Stimulated activated CD4-positive, alpha-beta T cell treated with anti-CD3 and anti-CD28 coated beads, Interleukin-1b, Interleukin-23, amount 100 ng/mL, for 1 hour (primary cell): ENCODE measurements at places on chromosomes 4 and X.
A peak's percentile ranks its signal among the peaks of the same experiment; 100 is the strongest.

DNA sequence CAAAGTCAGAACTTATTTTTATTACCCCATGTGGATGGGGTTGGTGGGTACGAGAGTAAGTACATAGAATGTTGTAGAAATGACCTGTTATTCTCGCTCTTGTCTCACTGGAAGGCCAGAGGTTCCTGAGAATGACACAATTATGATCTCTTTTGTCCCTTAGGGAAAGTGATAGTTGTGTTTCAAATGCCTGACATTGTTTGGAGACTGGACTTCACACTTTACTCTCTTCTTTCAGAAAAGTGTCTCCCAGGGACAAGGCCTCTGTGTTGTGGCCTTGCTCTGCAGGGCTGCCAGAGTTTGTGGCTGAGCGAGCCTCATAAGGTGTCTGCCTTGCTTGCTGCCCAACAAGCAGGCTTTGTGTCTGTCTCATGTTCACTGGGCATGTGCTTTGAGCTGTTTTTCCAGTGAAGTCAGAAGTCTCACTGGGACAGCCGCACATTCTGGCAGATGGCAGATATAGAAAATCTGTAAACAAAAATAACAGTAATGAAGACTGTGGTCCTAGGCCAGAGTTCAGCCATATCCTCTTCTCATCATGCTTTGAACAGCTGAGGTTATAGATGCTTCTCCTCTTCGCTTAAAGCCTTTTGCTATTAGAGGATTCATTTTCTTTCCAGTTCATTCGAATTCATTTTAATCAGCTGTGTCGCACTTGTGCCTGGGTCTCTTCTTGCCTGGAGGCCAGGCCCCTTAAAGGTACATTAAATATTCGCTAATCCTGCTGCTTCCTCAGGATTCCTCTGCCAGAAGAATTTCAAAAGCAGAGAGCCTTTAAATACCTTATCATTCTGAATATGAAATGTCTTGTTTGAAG, 14.4 kb downstream of the PPEF1 start:
- DNase-seq = no peak

- no peak for DNase-seq
Observed at GRCh38 chrX:129843209-129843458, 552 bp downstream of the ZDHHC9 start.

DNA sequence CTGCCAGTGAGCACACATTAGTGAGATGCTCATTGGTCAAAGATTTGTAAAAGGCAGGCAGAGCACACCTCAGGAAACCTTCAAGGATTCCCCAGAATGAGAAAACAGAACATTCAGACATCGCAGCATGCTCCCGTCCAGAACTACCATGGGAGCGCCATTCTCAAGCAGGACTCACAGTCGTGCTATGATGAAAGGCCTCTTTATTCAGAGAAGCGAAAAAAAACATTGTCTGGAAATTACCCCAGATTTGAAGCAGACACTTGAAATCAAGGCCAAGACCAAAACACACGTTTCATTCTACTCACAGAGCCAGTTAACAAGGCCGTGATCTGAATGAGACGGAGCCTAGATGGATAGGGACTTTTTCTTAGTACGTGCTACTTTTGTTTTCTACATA, 961.8 kb upstream of the TENM3 start:
- no peak for DNase-seq

- DNase-seq = no peak
Observed at GRCh38 chr4:82745173-82745842, 53.3 kb downstream of the SCD5 start.

DNA sequence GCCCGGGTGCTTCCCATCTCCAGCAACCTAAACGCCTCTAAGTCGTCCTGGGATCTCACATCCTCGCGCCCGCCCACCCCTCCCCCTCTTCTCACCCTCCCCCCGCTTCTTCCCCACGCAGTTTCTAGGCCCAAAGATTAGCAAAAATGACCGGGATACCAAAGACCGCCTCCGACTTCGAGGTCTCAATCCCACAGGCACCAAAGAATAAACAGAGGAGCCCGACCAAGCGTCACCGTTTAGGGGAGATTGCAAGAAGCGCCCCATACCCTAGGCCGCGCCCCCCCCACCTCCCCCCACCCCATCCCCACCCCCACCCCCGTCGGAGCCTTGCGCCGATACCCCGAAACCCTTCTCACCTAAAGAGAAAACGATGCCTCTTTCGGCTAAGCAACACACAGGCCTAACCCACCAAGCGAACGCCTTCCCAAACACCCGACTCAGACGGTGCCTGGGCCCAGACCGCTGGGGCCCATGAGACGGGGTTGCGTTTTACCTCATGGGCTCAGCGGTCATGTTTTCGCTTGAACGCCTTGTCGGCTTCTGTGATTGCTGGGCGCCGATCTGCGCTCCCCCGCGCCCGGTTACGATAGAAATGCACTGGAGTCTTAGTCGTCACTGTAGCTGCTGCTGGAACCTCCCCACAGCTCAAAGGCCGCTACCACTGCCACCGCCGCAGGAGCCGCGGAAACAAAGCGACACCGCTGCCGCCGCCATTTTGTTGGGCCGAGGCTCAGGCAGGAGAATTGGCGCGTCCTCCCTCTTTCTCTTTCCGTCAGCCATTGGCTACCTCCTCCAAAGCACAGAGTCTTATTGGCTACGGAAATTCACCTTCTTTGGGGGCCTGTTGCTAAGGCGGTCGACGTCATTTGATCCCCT, at the start of gene ATRX:
Gene ATRX, minus strand, starts transcription at position 731 of the 879 bp plus-strand sequence. Its CDS starts 215 bp downstream, at position 516.
- DNase-seq = peak; percentile 25

- DNase-seq = no peak
Observed at GRCh38 chr4:142354794-142355420, 491.2 kb downstream of the INPP4B start.

- DNase-seq = no peak
Observed at GRCh38 chrX:100864657-100865391, 9.3 kb downstream of the NOX1 start.
